ENCODE measurements at places on chromosomes 16 and 17. TPM values are rescaled to one million over a fixed set of nuclear protein-coding genes. Genes with fewer than 3 reads are reported as not detected.

Gene SCARF1
- 1.4 TPM for total RNA-seq

- DNase-seq, result no peak
Observed at GRCh38 chr17:82780971-82781893, 29.4 kb downstream of the TBCD start.

GRCh38 chr17:76524598-76525512 is 12.7 kb downstream of the CYGB start:
- DNase-seq, result no peak

- no peak for DNase-seq
Observed at GRCh38 chr17:80455336-80455710, 21.1 kb downstream of the NPTX1 start.

Gene SLC9A5
- 3.2 TPM for total RNA-seq

All from GM12878 (cell line).